Mesenchymal stem cell (in vitro differentiated cells and primary cell): ENCODE measurements at places on chromosomes 1 and 21.

DNA sequence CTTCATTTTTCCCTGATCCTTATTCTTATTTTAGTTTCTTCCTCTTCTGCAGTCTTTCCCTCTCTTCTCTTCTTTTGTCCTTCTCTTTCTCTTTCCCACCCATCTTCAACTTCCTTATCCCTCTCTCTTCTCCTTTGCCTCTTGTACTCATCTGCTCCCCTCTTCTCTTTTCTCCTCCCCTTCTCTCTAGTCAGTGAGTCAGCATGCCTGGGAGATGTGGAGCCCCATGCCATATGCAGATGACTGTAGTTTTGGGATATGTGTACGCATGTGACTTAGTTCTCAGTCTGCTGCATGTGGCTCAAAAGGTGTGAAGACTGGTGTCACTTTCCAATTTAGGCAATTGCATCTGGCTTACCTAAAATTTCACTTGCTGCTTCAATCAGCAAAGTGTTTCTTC is 10.4 kb downstream of the DNAJC6 start:
- H3K27ac ChIP-seq: no peak overlapping the region
- H3K27me3 ChIP-seq: no peaks in the 10 kb centered on the region
- H3K4me3 ChIP-seq: no peak overlapping the region
- no peak for DNase-seq
- H3K4me1 ChIP-seq: no peaks in the 10 kb centered on the region

DNA sequence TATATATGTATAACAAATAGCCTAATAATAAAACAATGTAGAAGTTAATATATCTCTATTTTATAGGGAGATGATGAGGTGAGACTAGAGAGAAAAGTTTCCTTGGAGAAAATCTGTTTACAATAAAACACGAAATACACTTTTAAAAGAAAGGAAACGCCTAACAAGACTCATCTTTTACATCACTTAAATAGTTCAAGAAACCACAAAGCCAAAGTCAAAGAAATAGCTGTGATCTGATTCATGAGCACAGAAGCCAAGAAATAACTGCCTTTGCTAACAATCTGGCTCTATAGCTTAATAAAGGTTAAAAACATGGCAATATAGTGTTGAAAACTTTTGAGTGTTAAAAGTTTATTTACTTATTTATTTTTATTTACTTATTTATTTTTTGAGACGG is 61.5 kb downstream of the TOR3A start:
- DNase-seq: peak; percentile 96
- H3K4me1 ChIP-seq: peaks cover 10% of the 10 kb centered on the region
- H3K27ac ChIP-seq: peak overlapping the region; percentile 90
- no peaks in the 10 kb centered on the region for H3K27me3 ChIP-seq
- peaks cover 15% of the 10 kb centered on the region for H3K36me3 ChIP-seq

- no peak for DNase-seq
- no peak overlapping the region for H3K4me3 ChIP-seq
- H3K27me3 ChIP-seq: no peaks in the 10 kb centered on the region
- peaks cover 3% of the 10 kb centered on the region for H3K4me1 ChIP-seq
Observed at GRCh38 chr1:233240371-233240770, 55.2 kb downstream of the PCNX2 start.

- H3K4me1 ChIP-seq: peaks cover 2% of the 10 kb centered on the region
- no peak overlapping the region for H3K4me3 ChIP-seq
- H3K27me3 ChIP-seq: no peaks in the 10 kb centered on the region
Observed at GRCh38 chr1:221272940-221273339, 393.7 kb downstream of the HLX start.

- no peaks in the 10 kb centered on the region for H3K36me3 ChIP-seq
- no peaks in the 10 kb centered on the region for H3K27me3 ChIP-seq
- H3K4me3 ChIP-seq: no peak overlapping the region
- no peak for DNase-seq
- H3K27ac ChIP-seq: no peak overlapping the region
Observed at GRCh38 chr1:56028244-56028643, 551.1 kb downstream of the PLPP3 start.

DNA sequence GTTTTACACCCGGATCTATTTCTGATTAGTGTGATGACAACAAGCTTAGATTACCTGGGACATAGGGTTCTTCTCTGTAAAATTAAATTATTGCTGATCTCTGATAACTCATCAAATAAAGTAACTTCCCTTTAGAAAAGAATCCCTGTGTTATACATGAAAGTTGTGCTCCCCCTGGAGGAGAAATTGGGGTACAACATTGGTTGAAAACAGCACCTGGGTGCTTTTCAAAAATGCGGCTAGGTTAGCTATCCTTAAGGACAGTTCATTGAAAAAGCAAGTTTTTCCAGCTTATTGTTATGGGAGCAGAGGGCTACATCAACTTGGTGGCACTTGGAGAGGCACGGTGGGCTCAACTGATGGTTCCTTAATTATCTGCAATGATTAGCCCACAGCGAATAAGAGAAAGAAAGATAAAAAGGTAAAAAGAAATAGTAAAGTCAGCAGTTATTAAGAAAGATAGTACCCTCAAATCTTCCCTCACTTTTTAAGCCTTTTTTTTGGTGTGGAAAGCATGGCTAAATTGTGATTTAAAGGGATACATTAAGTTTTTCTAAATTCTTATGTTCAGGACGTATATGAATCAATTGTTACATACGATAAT is 97.8 kb downstream of the FMN2 start:
- DNase-seq: peak; percentile 48
- no peaks in the 10 kb centered on the region for H3K36me3 ChIP-seq
- H3K27ac ChIP-seq: no peak overlapping the region
- peaks cover 8% of the 10 kb centered on the region for H3K27me3 ChIP-seq
- H3K4me3 ChIP-seq: no peak overlapping the region

DNA sequence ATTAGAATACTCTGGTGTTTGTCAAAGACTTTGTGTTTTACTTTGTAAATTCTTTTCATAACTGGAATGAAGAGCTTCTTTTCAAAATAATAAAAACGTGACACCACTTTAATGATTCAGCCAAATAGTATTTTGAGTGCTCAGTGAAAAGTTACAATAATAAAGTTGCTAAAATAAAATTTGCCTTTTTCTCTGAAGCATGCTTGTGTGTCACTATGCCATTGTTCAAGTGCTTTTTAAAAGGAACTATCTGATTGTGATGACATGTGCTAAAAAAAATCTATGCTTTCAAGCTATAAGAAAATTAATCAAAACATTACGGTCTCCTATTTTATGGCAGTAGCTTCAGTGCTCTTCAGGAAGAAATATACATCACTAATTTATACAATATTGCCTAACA is 1290.5 kb upstream of the B3GALT2 start:
- no peak for DNase-seq
- H3K27me3 ChIP-seq: no peaks in the 10 kb centered on the region
- no peaks in the 10 kb centered on the region for H3K36me3 ChIP-seq
- no peak overlapping the region for H3K27ac ChIP-seq

- H3K4me3 ChIP-seq: peak overlapping the region; percentile 64
- peaks cover 33% of the 10 kb centered on the region for H3K4me1 ChIP-seq
- H3K27ac ChIP-seq: peak overlapping the region; percentile 86
- H3K27me3 ChIP-seq: no peaks in the 10 kb centered on the region
- H3K36me3 ChIP-seq: peaks cover 19% of the 10 kb centered on the region
Observed at GRCh38 chr1:39086865-39087409, 60.8 kb downstream of the NDUFS5 start.

GRCh38 chr21:31293986-31294385 is 50.1 kb downstream of the TIAM1 start:
- H3K27ac ChIP-seq: peak overlapping the region; percentile 88
- no peak overlapping the region for H3K4me3 ChIP-seq
- H3K27me3 ChIP-seq: no peaks in the 10 kb centered on the region

- H3K27me3 ChIP-seq: no peaks in the 10 kb centered on the region
- H3K4me1 ChIP-seq: no peaks in the 10 kb centered on the region
- peaks cover 37% of the 10 kb centered on the region for H3K36me3 ChIP-seq
- H3K27ac ChIP-seq: no peak overlapping the region
Observed at GRCh38 chr1:224739303-224739996, 123.3 kb downstream of the CNIH3 start.

DNA sequence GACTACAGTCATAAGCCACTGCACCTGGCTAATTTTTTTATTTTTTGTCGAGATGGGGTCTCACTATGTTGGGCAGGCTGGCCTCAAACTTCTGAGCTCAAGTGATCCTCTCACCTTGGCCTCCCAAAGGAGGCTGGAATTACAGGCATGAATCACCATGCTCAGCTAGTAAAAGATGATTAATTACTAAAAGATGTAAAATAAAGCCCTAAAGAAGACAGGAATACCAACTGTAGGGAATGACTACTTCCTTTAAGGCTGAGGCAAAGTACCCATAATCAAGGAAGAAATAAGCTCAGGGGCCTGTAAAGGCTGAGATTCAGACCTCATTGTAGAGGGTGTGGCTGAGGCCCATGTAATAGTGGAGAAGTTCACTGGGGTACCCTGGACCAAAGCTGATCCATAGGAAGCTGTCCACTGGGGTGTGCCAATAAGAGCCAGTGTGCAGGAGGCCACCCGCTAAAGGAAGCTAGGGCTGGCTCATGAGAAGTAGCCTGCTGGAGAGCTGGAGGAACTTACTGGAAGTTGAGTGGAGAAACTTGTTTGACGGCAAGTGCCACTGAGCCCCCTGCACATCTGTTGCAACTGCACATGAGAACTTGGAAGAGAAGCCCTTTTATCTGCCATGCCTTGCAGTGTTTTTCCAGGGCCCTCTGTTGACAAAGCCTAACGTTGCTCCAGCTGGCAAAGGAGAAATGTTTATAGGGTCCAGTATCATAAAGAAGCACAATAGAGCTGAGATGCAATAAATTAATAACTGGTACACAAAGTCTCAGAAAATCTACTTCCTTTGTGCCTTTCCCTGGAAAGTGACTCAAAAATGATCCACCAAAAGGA is 17.8 kb upstream of the SERTAD4 start:
- no peak overlapping the region for H3K27ac ChIP-seq
- H3K36me3 ChIP-seq: no peaks in the 10 kb centered on the region
- no peaks in the 10 kb centered on the region for H3K4me1 ChIP-seq
- no peaks in the 10 kb centered on the region for H3K27me3 ChIP-seq
- H3K4me3 ChIP-seq: no peak overlapping the region

DNA sequence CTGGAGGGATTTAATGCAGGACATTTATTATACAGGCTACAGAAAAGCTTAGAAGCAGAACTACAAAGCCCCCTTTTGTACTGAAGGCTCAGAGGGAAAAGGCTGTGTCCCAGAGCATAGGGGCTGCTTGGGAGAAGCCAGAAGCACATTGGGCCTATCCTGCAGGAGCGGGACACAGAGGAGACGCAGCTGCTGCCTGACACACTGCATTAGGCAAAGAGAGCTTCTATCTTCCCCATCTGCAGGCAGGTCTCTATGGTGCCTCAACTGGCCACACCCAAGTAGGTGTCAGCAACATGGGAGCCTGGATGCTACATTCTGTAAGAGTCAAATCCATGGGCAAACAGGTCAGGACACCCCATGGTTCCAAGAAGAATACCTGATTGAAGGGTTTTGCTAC is 595.9 kb downstream of the AJAP1 start:
- no peaks in the 10 kb centered on the region for H3K4me1 ChIP-seq
- no peak for DNase-seq
- no peaks in the 10 kb centered on the region for H3K27me3 ChIP-seq
- H3K36me3 ChIP-seq: no peaks in the 10 kb centered on the region

DNA sequence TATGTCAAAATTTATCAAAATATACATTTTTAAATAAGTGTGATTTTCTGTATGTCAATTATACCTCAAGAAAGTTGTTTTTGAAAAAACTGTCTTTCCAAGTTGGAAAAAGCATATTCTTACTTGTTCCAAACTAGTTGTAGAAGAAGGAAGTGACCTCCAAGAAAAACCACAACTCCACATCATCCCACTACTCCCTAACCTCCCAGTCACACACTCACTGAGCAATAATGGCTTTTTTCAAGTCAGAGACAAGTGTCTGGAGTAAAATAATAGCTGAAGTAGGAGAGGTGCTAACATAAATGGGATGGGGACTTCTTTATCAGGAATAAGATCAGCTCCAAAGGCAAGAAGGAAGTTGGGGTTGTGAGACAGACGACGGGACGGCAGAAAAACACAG is 13.4 kb downstream of the EPRS1 start:
- no peak overlapping the region for H3K27ac ChIP-seq
- DNase-seq: no peak
- no peaks in the 10 kb centered on the region for H3K4me1 ChIP-seq
- peaks cover 4% of the 10 kb centered on the region for H3K36me3 ChIP-seq
- no peak overlapping the region for H3K4me3 ChIP-seq

DNA sequence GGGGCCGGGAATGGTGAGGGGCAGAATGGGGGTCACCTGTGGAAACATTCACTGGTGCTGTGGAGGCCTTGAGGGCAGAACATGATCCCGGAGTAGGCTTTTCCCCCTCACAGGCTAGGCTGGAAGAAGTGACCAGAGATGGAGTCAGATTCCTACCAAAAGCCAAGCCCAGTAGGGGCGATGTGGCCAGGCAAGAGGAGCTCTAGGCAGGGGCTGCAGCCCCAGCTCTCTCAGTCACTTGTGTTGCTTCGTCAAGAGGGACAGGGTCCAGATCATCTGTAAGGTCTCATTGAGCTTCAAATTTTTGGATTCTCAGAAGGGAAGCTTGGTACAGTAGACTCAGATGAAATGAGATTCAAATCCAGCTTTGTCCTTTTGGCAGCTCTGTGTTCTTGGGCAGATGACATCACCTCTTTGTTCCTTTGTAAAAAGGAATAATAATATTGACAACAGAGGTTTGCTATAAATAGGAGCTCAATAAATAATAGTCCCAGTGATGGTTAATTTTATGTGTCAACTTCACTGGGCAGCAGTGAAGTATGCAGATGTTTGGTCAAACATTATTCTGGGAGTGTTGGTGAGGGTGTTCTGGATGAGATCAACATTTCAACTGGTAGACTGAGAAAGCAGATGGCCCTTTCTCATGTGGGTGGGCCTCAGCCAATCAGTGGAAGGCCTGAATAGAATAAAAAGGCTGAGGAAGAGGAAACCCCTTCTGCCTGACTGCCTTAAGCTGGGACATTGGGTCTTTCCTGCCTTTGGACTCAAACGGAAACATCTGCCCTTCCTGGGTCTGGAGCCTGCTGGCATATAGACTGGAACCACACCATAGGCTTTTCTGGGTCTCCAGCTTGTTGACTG is 324.7 kb upstream of the USP24 start:
- no peaks in the 10 kb centered on the region for H3K4me1 ChIP-seq
- DNase-seq: no peak
- no peaks in the 10 kb centered on the region for H3K27me3 ChIP-seq
- H3K27ac ChIP-seq: no peak overlapping the region

- peak; percentile 77 for DNase-seq
- no peak overlapping the region for H3K4me3 ChIP-seq
- peaks cover 72% of the 10 kb centered on the region for H3K36me3 ChIP-seq
- H3K27me3 ChIP-seq: no peaks in the 10 kb centered on the region
Observed at GRCh38 chr1:145849356-145850160, 4.1 kb downstream of the NUDT17 start.

DNA sequence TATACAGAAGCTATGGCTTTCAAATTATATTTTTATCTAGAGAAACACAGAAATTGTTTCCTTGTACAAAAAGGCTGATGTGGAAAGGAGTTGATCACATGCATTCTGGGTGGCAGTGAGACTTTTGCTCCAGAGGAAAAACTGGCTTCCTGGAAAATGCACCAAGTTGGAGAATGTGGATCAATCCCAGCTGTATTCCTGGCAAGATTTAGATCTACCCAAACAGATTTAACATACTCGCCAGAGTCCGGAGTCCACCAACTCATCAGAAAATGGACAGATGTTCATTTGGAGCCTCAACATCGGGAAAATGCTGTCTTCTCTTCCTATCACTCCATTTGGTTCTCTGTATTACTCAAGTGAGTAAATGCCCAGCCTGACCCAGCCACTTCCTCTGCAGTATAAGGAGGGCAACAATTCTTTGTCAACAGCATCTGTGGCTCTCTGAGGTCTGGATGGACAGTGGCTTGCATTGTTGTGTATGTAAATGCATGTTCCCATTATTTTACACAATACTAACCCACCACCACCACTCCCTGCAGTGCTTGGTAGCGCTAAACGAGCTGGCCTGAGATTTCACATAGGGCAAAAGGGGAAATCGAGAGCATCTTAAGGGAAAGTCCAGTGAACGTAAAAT is 226.2 kb upstream of the IRF2BP2 start:
- no peaks in the 10 kb centered on the region for H3K27me3 ChIP-seq
- no peak overlapping the region for H3K4me3 ChIP-seq
- H3K27ac ChIP-seq: no peak overlapping the region
- DNase-seq: no peak
- peaks cover 3% of the 10 kb centered on the region for H3K4me1 ChIP-seq
